ENCODE measurements at places on chromosomes 16 and 17.

- DNase-seq, result no peak
These were observed at the start of gene PPP1R1B for GRCh38 chr17:39626171-39627046. Gene PPP1R1B (plus strand): TSS chr17:39626952. CDS start chr17:39627393, 441 bp downstream.

- DNase-seq, result no peak
These were observed 8.0 kb downstream of the CTRB1 start for GRCh38 chr16:75226550-75227360.

DNA sequence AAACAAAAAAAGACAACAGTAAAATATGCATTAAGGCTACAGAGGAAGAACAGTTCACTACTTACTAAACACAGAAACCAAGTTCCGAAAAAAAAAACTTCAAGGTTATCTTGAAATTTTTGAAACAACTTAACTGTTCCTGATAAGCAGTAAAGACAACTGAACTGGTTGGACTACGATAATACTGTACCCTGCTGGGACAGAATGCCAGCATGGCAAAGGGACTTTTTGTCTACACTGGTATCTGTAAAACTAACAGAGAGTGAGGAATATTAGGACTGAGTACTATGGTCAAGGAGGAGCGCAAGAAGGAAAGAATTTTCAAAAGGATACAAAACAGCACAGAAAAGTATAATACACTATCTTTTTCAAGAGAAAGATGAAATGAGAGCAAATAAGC, 19.8 kb downstream of the SETD6 start:
- no peak for DNase-seq

- peak; percentile 87 for DNase-seq
These were observed at the start of gene LLGL2 for GRCh38 chr17:75524970-75525805. Gene LLGL2 (plus strand): TSS chr17:75525697. CDS start chr17:75543427, 17,730 bp downstream.

DNA sequence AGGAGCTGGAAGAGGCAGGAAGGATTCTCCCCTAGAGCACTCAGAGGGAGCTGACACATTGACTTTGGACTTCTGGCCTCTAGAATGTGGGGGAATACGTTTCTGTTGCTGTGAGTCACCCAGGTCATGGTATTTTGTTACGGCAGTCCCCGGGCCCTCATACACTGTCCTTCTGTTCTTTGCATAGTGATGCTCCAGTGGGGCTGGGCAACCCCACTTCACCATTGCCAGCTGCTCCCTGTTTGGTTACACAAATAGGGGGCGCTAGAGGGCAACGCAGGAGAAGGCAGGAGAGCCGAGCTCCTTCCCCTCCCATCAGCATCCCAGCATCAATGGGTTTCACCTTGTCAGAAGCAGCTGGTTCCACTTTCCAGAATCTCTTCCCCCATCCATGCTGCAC, 257.7 kb upstream of the FOXF1 start:
- no peak for DNase-seq

DNA sequence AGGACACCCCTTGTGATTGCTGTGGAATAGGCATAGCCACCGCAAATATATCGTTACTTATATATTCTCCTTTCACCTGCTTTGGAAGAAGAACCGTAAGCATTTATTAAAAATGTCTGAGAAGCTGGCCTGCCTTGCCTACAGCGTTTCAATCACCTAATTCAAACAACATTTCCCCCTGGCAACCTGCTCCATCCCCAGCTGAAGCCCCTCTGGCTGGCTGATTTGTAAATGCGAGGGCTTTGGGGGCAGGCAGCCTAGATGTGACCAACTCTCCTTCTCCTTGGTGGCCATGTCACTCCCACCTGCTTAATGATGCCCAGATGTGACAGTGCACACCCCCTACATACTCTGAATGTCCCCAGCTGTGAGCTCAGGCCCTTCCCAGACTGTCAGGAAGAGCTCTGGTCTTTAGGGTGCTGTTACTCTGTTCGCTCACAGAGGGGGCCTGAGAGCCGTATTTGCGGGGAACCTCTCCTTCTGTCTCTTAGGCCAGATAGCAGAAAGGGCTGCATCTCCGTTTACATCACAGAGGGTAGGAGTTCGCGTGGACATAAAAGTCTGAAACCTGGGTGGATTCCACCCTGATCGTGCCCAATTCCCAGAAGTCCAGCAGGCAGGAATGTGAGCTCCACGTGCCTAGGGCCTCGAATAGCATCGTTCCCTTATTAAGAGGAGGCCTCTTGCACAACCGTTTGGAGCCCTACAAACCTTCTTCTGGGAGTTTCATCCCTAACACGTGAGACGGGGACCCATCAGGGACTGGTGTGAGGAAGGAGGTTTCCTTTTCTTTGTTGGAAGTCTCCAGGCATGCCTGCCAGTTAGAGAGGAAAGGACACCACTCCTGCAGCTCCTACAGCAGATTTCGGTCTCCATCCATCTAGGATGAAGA, 2.4 kb upstream of the SDK2 start:
- no peak for DNase-seq

DNA sequence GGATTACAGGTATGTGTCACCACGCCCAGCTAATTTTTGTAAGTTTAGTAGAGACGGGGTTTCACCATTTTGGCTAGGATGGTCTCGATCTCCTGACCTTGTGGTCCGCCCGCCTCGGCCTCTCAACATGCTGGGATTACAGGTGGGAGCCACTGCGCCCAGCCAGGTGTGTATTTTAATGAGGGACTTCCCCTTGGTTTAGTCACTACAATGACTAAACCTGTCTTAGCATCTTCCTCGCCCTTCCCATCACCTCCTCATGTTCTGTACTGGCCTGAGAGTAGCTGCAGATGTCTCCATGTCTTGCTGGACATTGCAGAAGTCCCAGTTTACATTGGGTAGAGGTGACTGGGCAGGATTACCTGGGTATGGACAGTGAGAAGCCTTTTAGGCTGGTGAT, 9.6 kb downstream of the SLC7A6 start:
- DNase-seq, result no peak

- DNase-seq, result peak; percentile 26
These were observed 122.3 kb downstream of the MRTFB start for GRCh38 chr16:14193316-14193871.

- no peak for DNase-seq
These were observed 35.0 kb downstream of the ZCCHC14 start for GRCh38 chr16:87457709-87458423.

- no peak for DNase-seq
These were observed 33.7 kb downstream of the TANC2 start for GRCh38 chr17:62999736-63000135.

DNA sequence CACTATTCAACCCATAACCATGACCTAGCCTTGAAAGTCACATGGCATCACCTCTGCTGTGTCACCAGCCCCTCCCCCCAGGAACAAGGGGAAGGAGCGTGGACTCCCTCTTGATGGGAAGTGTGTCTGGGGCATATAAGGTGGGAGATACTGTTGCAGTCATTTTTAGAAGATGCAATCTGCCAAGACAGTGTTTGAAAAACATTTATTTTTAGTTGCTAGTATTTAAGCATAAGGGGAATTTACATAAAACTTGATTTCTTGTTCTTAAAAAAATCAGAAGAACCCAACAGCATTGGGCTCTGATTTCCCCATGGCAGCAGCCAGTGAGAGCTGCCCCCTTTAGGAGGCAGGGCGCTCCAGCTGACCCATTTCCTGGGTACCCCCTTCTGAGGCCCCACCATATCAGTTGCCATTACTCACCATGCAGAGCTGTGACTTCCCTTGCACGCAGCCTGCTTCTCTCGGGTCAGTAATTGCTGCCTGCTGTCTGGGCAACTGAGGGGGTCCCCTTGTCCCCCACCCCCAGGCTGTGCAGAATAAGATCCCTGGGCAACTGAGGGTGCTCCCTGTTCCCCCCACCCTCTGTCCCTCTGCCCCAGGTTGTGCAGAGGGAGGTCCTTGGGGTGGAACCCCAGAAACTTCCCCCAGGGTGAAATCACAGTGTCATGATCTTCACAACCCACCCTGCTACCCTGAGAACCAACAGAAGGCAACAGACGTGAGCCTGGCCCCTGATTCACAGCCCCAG, 11.8 kb upstream of the CDC42EP4 start:
- no peak for DNase-seq

DNA sequence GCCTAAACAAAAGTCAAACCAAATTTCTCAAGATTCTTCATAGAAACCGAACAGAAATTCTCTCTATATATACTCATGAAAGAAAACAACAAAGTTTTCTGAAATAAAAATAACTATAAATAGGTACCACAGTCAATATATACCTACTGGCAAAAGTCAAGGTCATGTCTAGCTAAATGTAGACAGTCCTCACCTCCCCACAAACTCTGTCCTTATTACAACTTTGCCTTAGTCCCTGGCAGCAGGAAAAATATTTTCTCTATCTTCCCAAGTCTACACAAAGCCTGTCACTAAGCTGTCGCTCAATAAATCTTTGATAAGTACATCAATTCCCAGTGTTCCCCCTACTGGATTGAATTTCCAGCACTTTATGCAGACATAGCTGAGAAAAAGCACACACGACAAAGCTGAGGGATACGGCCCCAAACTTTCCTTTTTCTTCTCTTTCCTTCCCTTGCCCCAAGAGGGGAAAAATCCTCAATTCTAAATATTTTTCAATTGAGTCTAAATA, 2.7 kb downstream of the CFAP20 start:
- DNase-seq, result no peak

- peak; percentile 39 for DNase-seq
These were observed 31.1 kb upstream of the CPNE2 start for GRCh38 chr16:57061084-57061905.
